ENCODE measurements at places on chromosomes 12 and 14. TPM values are rescaled to one million over a fixed set of nuclear protein-coding genes. Genes with fewer than 3 reads are reported as not detected.

DNA sequence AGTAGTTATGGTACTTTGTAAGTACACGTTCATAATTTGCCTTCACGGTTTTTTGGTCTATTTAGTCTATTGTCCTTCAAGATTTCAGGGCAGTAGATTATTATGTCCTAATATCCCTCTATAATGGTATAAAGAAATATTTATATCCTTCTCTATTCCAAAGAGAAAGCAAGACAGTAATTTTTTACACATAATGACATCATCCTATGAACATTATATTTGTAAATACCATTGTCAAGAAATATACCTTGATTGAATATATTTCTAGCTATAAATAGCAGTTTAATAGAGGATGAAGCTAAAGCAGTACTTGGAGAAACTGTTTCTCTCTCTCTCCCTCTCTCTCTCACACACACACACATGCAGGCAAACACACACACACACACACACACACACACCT, 77.0 kb downstream of the C12orf50 start:
- H3K27ac ChIP-seq: no peak overlapping the region
- no peak for DNase-seq
- no peak overlapping the region for H3K4me3 ChIP-seq
- H3K36me3 ChIP-seq: no peaks in the 10 kb centered on the region
- H3K27me3 ChIP-seq: no peaks in the 10 kb centered on the region

DNA sequence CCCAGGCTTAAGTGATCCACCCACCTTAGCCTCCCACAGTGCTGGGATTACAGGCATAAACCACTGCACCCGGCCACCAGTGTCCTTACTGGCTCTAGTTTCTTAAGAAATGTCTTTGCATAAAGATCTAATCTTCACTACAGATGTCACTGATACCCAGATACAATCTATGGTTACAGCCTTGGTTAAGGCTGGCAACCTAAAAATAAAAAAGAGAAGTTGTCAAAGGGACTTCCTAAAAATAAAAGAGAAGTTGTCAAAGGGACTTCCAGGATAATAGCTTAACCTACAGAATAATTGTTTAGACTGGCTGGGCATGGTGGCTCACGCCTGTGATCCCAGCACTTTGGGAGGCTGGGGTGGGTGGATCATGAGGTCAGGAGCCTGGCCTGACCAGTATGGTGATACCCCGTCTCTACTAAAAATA, 27.6 kb downstream of the ETFBKMT start:
- H3K36me3 ChIP-seq: no peaks in the 10 kb centered on the region
- H3K4me1 ChIP-seq: no peaks in the 10 kb centered on the region
- no peak overlapping the region for H3K4me3 ChIP-seq
- H3K27me3 ChIP-seq: no peaks in the 10 kb centered on the region

DNA sequence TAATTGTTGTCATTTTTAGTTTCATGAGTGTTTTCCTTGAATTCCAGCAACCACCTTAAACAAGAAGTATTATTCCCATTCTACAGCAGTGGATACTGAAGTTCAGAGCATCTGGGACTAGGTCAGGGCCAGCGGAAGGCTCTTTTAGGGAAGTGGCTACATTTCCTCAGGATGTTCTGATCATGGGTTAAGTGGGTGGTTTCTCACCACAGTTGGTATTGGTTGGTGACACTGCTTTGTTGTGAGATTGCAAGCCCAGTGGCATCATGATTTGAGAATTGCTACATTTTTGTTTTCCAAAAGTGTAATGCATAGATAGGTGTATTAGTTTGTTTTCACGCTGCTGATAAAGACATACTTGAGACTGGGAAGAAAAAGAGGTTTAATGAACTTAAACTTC, 47.1 kb downstream of the SYNE2 start:
- no peak overlapping the region for H3K4me3 ChIP-seq
- H3K36me3 ChIP-seq: no peaks in the 10 kb centered on the region
- DNase-seq: no peak
- peaks cover 13% of the 10 kb centered on the region for H3K4me1 ChIP-seq

GRCh38 chr14:32078858-32079216, 1.7 kb downstream of the ARHGAP5 start:
- peak; percentile 15 for DNase-seq
- H3K36me3 ChIP-seq: no peaks in the 10 kb centered on the region
- peaks cover 48% of the 10 kb centered on the region for H3K4me1 ChIP-seq
- H3K4me3 ChIP-seq: peak overlapping the region; percentile 83
- H3K27ac ChIP-seq: peak overlapping the region; percentile 96

DNA sequence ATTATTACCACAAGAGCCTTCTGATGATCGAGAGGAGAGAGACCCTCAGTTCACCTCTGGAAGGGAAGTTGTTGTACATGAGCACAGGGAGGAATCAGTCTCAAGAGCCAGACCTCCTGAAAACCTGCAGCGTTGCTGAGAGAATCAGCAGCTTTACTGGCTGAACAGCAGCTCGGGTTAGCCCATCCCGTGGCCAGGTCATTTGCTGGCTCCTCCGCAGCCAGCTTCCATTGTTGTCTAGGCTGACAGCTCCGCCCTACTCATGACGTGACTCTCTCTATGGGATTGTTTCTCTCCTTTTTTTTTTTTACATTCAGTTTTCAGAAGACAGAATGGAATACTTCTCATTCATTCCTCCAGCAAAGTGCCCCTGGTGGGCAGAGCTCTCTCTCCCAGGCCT, 69.9 kb downstream of the TGFB3 start:
- no peaks in the 10 kb centered on the region for H3K27me3 ChIP-seq
- DNase-seq: peak; percentile 68
- H3K27ac ChIP-seq: peak overlapping the region; percentile 66
- H3K4me1 ChIP-seq: peaks cover 31% of the 10 kb centered on the region

DNA sequence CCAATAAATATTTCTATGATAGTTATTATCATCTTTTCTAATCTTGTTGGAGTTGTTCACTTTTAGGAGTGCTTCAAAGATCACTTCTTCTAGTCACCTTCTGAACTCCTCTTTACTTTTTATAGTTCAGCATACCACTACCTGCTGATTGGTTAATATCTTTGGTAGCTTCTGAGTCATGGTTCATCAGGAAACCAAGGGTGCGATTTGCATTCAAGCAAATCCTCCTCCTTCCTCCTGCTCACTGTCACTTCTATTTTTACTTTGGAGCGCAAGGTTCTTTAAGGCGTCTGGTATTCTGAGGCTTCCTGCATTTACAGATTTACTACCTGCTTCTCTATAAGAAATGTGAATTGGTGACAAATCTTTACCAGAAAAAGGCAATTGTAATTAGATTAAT, 24.0 kb downstream of the SYT1 start:
- H3K27me3 ChIP-seq: peaks cover 46% of the 10 kb centered on the region
- H3K36me3 ChIP-seq: no peaks in the 10 kb centered on the region
- H3K27ac ChIP-seq: no peak overlapping the region
- no peak overlapping the region for H3K4me3 ChIP-seq
- no peak for DNase-seq
- peaks cover 14% of the 10 kb centered on the region for H3K4me1 ChIP-seq

GRCh38 chr14:104284107-104284592, 145.8 kb downstream of the KIF26A start:
- no peak overlapping the region for H3K4me3 ChIP-seq
- H3K27me3 ChIP-seq: no peaks in the 10 kb centered on the region
- DNase-seq: no peak
- no peak overlapping the region for H3K27ac ChIP-seq
- H3K36me3 ChIP-seq: no peaks in the 10 kb centered on the region

- peaks cover 9% of the 10 kb centered on the region for H3K4me1 ChIP-seq
- no peaks in the 10 kb centered on the region for H3K27me3 ChIP-seq
- peak overlapping the region; percentile 94 for H3K27ac ChIP-seq
- peak overlapping the region; percentile 51 for H3K4me3 ChIP-seq
- no peak for DNase-seq
Measured at GRCh38 chr12:112408621-112409020, 784 bp downstream of the RPL6 start.

- no peak overlapping the region for H3K27ac ChIP-seq
- H3K4me1 ChIP-seq: peaks cover 8% of the 10 kb centered on the region
- H3K36me3 ChIP-seq: no peaks in the 10 kb centered on the region
- DNase-seq: no peak
Measured at GRCh38 chr12:94721173-94721572, 70.8 kb upstream of the TMCC3 start.

GRCh38 chr14:98959410-98959809, 312.6 kb downstream of the BCL11B start:
- H3K27me3 ChIP-seq: no peaks in the 10 kb centered on the region
- H3K27ac ChIP-seq: no peak overlapping the region
- no peak for DNase-seq
- no peaks in the 10 kb centered on the region for H3K36me3 ChIP-seq

The CLEC1B gene
- 1.2 TPM for total RNA-seq

DNA sequence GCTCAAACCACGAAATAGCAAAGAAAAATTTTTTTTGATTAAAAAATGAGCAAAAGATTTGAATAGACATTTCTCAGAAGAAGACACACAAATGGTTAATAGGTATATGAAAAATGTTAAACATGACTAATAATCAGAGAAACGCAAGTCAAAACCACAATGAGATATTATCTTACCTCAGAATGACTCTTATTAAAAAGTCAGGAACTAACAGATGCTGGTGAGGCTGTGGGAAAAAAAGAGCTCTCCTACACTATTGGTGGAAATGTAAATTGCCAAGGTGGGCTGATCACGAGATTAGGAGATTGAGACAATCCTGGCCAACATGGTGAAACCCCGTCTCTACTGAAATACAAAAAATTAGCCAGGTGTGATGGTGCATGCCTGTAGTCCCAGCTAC, 315.5 kb upstream of the FLRT2 start:
- no peaks in the 10 kb centered on the region for H3K4me1 ChIP-seq
- no peak overlapping the region for H3K27ac ChIP-seq
- DNase-seq: no peak
- H3K4me3 ChIP-seq: no peak overlapping the region

DNA sequence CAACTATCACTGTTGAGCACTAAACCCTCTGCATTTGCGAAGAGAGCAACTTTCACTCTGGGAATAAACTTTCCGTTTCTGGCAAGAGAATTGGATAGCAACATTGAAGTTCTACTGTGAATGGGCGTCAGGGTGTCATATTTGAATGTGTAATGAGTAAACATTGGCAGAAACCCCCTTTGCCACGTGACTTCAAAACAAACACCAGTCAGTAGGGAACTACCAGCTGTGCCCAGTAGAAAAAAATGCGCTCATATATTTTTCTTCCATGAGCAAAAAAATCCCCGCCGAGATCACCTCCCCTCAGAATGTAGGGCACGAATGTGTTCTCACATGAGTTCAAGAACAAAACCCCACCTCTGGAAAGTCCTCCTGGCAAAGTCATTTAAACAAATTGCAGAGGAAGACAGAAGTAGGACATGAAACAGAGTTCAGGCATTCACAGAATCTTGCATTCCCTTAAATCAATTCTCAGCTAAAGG, 80.6 kb downstream of the BTG1 start:
- H3K27me3 ChIP-seq: no peaks in the 10 kb centered on the region
- H3K4me3 ChIP-seq: no peak overlapping the region
- H3K4me1 ChIP-seq: peaks cover 50% of the 10 kb centered on the region
- no peak for DNase-seq
- peak overlapping the region; percentile 55 for H3K27ac ChIP-seq
- no peaks in the 10 kb centered on the region for H3K36me3 ChIP-seq

DNA sequence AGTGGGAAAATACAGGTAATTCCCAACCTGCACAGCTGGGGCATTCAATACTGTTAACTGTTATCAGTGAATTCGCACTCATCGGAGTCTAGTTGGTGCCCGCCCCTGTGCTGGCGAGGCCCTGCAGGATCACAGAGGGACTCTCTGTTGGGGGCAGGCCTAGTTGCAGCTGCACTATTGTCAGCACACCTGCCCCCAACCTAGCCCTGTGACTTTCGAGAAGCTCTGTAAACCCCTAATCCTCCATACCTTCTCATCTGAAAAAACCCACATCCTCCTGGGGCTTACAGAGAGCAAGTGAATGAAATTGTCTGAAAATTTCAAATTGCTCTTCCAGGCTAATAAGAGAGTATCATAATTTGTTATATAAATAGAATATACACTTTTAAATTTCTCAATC, 132.2 kb upstream of the NUDT4 start:
- H3K4me3 ChIP-seq: no peak overlapping the region
- DNase-seq: no peak
- no peaks in the 10 kb centered on the region for H3K36me3 ChIP-seq
- no peak overlapping the region for H3K27ac ChIP-seq
- H3K27me3 ChIP-seq: no peaks in the 10 kb centered on the region
- peaks cover 35% of the 10 kb centered on the region for H3K4me1 ChIP-seq

The SLC22A17 gene
- total RNA-seq: 66.6 TPM

DNA sequence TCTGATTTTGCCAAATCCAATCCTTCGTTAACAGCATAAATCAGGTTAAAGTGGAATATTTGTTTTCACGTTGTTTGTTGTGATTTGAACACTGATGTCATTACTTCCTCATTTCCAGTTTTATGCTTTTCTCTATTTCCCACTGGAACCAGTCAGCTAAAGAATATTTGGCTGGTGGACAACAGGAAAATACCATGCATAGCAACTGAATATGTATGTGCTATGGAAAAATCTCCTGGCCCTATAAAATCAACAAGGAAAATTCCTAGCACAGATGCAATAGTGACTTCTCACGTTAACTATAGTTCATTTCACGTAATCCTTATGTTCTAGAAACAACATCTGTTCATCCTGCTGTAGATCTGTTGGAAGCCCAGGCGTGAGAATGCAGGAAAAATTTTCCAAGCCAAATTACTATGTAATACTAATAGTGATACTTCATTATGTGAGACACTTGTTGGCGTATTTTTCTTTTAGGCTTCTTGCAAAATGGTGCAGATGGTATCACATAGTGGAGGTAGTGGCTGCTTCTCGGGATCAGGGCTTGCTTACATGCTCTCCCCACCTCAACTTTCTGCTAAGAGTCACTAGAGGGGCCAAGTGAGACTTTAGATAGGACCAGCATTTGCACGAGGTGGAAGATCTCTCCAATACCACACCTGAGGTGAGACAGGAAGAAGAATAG, 86.3 kb upstream of the USP44 start:
- no peaks in the 10 kb centered on the region for H3K36me3 ChIP-seq
- H3K27me3 ChIP-seq: peaks cover 8% of the 10 kb centered on the region
- H3K4me3 ChIP-seq: no peak overlapping the region
- H3K27ac ChIP-seq: no peak overlapping the region
- no peak for DNase-seq

All from cardiac muscle cell (in vitro differentiated cells and primary cell).